Gastroesophageal sphincter (tissue), 4 donors: ENCODE measurements at places on chromosomes 12 and 14.

DNA sequence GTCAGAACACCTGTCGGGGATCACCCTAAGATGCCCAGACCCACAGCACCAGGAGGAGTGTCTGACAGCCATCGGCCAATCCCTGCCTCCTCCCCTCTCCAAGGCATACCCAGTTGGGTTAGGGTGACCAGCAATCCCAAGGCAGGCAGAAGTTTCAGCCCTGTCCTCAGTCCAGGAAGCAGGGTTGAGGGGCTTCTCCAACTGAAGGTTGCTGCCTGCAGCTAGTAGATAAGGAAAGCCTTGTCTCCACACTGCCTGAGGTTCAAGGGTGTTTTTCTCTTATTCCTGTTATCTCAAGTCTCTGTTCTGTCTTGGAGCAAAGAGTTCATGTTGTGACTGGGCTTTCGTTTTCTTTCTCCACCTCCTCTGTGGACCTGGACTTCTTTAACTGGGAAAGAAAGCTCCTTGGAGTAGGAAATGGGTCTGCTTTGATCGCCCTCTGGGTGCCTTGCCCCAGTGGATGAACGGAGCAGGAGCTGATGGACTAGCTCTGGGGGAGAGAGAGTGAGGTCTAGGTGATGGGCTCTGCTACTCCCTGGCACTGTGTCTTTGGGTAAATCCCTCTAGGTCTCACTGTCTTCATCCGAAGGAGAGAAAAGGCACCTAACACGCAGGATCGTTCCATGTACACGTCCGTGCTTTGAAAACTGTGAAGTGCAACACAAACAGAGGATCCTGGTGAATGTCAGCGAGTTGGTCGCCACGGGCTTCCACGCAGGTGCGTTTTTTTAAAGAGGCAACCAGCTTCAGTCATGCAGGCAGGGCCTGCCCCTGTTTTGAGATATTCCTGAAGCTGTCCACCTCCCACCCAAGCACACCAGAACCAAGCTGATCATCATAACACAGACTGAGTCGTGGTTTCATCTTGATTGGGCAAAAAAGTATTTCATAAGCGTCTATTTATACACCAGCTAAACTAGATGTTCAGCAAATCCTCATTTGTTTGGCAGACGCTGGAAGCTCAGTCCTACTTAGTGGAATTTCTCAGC, 52.5 kb upstream of the FOXN3 start:
- peak; percentile 67 for ATAC-seq

GRCh38 chr14:24053548-24054323, 1.9 kb downstream of the CARMIL3 start:
- ATAC-seq = no peak

- ATAC-seq = peak; percentile 5
These were observed 716.0 kb downstream of the LRFN5 start for GRCh38 chr14:42322531-42323284.

DNA sequence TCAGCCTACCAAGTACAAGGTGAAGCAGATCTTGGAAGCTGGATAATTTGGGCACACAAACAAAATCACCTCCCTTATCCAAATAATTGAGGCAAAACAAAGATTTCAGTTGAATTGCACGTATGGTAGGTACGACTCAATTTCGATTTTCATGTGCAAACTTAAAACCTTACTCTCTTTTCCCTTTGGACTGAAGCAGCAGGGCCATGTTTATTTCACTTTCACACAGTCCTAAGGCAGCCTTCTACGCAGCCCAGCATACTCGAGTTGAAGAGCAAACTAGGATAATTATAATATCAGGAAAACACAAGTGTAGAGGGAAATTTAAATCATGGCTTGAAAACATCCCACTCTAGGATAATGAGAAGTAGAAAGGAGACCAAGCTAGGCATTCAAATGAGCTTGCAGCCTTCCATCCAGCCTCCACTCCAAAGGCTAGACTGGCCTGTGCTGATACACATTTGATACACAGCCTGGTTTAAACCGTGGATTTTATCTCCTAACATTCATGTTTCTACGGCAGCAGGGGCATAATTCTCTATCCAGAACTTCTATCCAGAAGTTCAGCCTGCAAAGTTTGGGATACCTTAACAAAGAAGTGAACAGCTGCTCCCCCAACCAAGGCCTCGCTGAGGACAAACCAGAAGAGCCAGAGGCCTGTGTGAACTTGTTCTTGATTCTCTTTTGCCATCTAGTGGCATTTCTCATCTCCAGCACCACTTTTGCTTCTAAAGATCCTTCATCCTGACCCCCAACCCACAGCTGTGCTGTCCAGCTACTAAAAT, 2.4 kb upstream of the RNASE7 start:
- peak; percentile 42 for ATAC-seq

GRCh38 chr12:106108185-106108835, 30.4 kb downstream of the NUAK1 start:
- ATAC-seq = no peak

- no peak for ATAC-seq
These were observed 5.7 kb upstream of the JDP2 start for GRCh38 chr14:75422169-75422568.

- no peak for ATAC-seq
These were observed 7.3 kb upstream of the RCOR1 start for GRCh38 chr14:102584871-102585869.

DNA sequence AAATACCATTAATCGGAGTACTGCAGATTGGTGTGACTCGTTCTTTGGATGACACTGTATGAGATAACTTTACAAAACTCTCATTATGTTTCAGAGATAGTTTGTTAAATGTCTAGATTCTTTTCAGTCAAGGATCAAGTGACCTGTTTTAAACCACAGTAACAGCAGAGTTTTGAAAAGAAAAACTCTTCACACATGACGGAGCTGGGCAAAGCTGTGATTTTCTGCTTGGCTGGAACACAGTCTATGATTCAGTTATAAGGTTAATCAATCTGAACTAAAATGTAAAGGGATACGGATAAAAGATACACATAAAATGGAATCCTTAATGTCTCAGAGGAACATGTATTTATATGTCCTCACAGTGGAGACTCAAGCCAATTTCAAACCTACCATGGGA, 573.2 kb downstream of the PRKD1 start:
- ATAC-seq = no peak

- no peak for ATAC-seq
These were observed 12.9 kb upstream of the OXA1L start for GRCh38 chr14:22753586-22753985.

DNA sequence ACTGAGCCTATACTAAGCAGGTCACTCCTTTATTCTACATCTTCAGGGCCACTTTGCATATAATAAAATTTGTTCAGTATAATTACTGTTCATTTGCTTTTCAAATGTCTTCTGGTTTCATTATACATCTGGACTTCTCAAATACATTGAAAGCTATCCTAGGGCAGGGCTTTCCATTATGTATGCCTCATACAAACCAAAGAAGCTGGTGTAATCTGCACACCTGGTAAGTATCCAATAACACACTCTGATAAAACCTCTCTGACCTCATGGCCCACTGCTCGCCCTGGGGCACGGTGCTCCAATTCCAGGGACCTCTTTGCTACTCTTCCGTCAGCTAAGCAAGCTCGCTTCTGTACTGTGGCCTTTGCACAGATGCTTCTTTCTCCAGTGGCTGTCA, 21.9 kb upstream of the ISM2 start:
- no peak for ATAC-seq

DNA sequence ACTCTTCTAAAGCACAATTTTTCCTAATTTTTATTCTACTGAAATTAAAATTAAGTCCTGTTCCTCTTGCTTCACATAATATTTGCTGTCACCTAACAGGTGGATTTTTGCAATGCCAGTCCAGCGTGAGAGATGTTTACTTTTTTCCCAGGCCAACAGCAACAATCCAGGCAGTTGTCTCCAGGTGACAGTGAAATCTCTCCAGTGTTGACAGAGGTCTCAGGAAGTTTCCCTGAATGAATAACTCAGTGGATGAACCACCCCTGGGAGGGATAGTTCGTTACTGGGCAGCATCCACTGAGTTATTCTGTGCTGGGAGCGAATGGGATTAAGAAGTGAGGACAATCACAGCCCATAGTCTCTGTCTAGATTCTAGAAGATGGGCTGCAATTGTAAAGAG, 7.1 kb upstream of the NT5DC3 start:
- ATAC-seq = no peak

GRCh38 chr12:65902500-65902899, 78.2 kb downstream of the HMGA2 start:
- no peak for ATAC-seq

DNA sequence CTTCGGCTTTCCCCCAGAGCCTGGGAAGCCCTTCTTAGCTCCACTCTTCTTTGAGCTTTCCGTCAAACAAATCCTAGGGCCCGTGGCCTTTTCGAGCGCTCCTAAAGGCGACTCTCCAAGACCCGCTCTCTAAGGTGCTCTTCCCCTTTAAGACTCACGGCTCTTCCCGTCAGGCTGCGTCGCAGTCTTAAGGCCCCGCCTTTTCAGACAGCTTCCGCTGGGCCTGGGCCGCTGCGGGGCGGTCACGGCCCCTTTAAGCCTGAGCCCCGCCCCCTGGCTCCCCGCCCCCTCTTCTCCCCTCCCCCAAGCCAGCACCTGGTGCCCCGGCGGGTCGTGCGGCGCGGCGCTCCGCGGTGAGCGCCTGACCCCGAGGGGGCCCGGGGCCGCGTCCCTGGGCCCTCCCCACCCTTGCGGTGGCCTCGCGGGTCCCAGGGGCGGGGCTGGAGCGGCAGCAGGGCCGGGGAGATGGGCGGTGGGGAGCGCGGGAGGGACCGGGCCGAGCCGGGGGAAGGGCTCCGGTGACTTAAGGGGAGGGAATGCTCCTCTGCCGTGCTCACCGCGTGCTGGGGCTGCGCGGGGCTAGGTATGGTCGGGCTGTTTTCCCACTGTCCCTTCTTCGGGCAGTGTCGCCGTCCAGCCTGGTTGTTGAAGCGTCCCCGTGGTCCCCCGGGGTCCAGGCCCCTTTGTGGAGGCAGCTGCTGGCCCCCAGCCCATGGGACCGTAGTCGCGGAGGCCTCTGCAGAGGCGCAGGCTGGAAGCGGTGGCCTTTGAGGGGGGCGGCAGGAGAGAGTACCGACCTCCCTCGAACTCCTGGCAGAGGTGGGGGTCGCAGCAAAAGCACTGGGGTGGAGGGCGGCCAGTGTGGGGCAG, at the start of gene PEX5:
PEX5 (plus strand) TSS at position 289 of the 870 bp plus-strand sequence. CDS start 692 bp downstream, outside the sequence.
- peak; percentile 98 for ATAC-seq

GRCh38 chr12:13293096-13293495, 96.6 kb downstream of the EMP1 start:
- ATAC-seq = no peak

- ATAC-seq = no peak
These were observed 131.0 kb upstream of the NCOR2 start for GRCh38 chr12:124698211-124698997.

DNA sequence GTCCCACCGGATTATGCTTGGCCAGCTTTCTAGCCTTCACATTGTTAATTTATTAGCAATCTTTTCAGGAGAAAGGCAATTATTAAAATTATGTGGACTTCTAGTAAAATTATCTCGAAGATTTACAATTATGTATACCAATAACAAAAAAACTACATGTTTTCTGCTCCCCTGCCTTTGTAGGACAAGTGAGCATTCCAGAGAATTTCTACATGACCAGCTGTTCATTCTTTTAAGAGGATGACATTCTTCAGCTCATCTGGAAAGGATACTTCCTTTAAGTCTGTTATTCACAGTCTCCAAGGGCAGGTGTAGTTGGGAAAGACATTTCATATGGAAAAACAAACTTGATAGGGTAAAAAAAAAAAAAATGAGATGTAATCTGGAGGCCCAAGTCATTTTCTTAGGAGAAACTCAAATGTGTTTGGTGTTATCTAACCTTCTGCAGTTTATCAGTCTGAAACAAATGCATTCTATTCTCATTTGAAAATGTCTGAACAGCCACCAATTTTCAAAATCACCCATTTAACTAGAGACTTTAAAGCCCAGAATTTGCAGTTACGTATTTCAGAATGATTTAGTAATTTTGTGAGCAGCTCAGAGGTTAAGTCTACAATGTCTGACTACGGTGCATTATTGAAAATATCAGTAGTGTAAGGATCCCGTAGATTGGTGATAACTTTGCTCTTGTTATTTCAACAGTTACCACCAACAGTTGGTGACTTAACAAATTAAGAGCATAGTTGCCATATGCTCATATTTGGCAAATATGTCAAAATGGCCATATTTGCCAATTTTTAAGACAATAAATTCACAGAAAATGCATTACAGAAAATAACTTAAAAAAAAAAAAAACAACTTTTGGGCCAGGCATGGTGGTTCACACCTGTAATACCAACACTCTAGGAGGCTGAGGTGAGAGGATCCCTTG, 1.8 kb upstream of the PHLDA1 start:
- ATAC-seq = no peak
